Stimulated activated CD4-positive, alpha-beta T cell treated with anti-CD3 and anti-CD28 coated beads, TNF-alpha, amount 100 ng/mL, for 48 hours (primary cell): ENCODE measurements at places on chromosomes 6 and 20.

DNA sequence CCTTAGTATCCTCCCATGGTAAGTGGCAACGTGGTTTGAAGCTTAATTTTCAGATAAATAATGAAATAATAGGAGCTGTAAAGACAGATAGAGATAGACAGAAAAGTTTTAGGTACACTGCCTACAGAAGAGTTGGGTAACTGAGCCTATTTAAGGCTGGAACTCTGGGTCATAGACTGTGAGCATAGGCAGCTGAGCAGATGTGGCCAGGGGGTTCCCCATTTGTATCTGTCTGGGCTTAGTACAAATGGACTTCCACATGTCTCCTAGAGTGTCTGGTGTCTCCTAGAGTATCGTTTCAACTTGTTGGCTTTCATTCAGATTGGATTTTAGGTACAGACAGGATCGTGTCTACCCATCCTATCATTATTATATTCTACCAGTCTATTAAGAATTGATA lies 649.8 kb downstream of the DHX35 start:
- no peak for DNase-seq

DNA sequence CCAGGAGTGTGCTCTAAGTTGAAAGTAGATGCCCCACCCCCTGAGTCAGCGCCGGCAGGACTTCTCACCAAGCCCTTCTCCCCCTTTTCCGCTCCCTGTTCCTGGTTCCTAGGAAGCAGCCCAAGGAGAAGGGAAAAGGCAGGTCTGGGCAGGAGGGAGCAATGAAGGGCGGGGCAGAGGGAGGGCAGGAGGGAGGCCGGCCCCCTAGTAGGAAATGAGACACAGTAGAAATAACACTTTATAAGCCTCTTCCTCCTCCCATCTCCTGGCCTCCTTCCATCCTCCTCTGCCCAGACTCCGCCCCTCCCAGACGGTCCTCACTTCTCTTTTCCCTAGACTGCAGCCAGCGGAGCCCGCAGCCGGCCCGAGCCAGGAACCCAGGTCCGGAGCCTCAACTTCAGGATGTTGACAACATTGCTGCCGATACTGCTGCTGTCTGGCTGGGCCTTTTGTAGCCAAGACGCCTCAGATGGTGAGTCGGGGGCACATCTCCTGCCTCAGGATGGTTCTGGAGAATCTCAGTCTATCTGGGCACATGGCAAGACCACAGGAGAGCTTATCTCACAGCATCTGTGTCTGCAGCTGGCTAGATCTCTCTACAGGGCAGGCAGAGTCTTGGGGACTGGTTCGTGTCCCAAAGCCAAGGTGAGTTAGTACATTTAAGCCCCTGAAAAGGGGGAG lies at the start of gene PROCR:
TSS of gene PROCR (plus strand) at position 320 of the 681 bp plus-strand sequence. CDS start at position 403, 83 bp downstream.
- no peak for DNase-seq

- DNase-seq: no peak
These were observed 258.2 kb upstream of the NT5E start for GRCh38 chr6:85191656-85192055.

GRCh38 chr20:50930139-50930975 lies 880 bp downstream of the ADNP start:
- no peak for DNase-seq

GRCh38 chr6:35093783-35094182 lies 47.4 kb downstream of the TCP11 start:
- no peak for DNase-seq

DNA sequence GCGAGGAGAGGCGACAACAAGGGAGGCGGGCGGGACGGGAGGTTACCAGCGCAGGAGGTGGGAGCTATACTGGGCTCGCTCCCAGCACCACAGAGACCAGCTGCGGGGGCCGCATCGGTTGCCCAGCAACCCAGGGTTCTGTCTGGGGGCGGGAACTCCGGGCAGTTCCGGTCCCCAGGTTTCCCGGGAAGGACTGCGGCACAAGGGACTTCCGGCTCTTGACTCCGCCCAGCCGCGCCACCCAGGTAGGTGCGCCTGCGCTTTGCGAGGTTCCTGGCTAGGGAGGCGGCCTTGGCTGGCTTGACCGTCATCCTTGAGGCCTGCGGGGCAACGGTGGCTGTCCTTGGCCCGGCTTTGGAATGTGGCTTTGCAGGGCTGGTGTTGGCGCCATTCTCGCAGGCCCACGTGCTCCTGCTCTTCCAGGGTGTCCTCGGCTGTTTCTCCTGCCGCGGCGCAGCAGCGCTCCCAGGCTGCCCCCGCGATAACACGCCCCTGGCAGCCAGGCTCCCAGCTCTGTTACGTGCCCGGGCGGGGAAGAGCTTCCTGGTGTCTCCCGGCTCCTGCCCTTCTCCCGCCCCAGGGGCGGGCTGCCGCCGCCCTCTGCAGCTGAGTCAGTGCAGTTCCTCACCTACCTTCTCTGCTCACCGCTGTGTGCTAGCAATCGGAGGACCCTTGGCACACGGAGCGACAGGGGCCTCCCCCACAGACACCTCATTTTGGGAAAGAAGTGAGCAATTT lies at the start of gene RSPH3:
TSS of gene RSPH3 (minus strand) at position 537 of the 738 bp plus-strand sequence. CDS start 652 bp downstream, outside the sequence.
- DNase-seq: peak; percentile 94

GRCh38 chr20:57899554-57899953 lies 189.7 kb upstream of the PMEPA1 start:
- no peak for DNase-seq

- no peak for DNase-seq
These were observed 31.6 kb upstream of the APMAP start for GRCh38 chr20:25024171-25024570.
